ENCODE measurements at places on chromosomes 12 and 14. TPM values are rescaled to one million over a fixed set of nuclear protein-coding genes. Genes with fewer than 3 reads are reported as not detected.
A peak's percentile ranks its signal among the peaks of the same experiment; 100 is the strongest.

DNA sequence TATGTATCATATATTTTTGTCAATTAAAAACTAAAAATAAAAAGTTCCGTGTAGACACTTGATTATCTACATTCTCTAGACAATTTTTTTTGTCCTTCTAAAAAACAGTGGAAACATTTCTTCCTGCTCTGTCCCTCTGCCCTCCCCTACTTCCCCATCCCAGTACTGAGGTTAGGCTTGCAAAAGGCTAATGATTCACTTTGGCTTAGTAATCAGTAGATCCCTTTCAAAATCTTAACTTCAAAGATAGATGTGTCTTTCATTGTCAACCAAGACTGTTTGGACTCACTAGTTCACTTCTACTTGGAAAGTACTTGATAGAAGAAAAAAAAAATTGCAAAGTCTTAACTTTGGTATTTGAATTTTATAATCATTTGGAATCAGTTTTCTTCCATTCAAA is 3.8 kb downstream of the SETD3 start:
- DNase-seq, result peak; percentile 26

DNA sequence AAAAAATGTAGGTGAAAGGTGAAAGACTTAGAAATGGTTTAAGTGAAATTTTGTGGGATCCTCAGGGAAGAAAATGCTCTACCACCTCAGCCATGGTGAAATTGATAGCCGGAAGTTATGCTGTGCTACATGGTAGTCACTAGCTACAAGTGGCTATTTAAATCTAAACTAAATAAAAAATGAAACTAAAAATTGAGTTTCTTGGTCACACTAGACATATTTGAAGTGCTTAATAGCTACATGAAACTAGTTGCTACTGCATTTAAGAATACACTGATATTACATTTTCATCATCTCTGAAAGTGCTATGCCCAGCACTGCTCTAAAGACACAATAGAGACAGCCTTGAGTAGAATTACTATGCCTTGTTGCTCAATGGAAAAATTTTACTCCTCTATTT is 10.3 kb upstream of the SLCO1B3 start:
- no peak for DNase-seq

- peak; percentile 0 for DNase-seq
Measured at GRCh38 chr14:83217492-83217891, 1683.8 kb upstream of the SEL1L start.

The SELPLG gene
- total RNA-seq, result 1.5 TPM

GRCh38 chr12:20549108-20549719 is 145.9 kb upstream of the SLCO1C1 start:
- peak; percentile 68 for DNase-seq

GRCh38 chr12:87756111-87756510 is 273.1 kb downstream of the C12orf50 start:
- peak; percentile 87 for DNase-seq

DNA sequence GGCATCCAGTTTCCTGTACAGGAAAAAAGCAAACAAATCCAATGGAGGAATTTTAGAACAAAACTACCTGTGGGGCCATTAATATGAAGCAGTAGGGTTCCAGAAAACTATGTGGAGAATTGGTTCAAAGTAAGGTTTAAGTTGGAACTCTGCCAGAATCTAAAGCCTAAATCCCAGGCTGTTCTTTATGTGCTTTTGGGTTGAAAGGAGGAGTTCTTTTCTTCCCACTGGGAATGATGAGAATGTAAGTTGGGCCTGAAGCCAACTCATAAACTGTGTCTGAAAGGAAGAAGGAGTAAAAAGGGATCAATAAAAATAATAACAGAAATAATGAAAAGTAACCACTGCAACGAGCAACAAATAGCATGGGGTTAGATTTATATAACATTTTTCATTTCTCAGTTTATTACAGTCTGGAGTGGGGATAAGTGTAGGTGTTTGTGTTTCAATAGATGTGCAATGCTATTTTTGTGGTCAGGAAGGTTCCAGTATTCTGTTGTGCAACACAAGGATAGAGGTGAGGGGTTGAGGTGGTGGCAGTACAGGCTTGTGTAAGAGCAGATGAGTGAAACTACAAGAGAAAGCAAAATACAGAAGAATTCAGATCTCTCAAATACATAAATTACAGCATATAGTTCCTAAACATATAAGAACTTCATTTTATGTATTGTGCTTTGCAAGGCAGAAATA is 373.6 kb downstream of the EMP1 start:
- DNase-seq, result no peak

DNA sequence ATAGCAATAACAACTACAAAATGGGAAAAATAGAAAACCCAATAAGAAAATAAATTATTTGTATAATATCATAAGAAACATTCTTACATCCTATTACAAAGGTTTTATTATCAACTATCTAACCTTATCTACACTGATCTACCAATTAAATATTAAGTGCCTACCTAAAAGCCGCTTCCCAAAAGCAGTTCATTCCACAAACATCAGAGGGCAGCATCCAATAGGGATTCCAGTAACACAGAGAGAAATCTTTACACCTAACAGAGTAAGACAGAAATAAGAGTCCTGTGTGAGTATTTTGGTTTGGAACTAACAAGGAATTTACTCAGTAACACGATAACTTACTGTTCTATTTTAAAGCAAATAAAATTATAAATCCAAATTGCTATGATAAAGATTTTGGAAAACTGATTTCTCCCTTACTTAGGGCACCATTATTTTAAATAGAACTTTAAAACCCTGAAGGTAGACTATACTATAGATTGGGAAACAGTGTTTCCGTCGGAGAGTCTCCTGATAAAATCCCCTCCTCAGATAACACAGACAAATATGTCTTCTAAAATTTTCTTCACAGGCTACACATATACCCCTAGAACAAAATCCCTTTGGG is 15.0 kb downstream of the GXYLT1 start:
- peak; percentile 84 for DNase-seq

- DNase-seq, result peak; percentile 17
Measured at GRCh38 chr12:105359856-105360255, 29.4 kb downstream of the C12orf75 start.

The FAM186B gene
- 2.7 TPM for total RNA-seq

DNA sequence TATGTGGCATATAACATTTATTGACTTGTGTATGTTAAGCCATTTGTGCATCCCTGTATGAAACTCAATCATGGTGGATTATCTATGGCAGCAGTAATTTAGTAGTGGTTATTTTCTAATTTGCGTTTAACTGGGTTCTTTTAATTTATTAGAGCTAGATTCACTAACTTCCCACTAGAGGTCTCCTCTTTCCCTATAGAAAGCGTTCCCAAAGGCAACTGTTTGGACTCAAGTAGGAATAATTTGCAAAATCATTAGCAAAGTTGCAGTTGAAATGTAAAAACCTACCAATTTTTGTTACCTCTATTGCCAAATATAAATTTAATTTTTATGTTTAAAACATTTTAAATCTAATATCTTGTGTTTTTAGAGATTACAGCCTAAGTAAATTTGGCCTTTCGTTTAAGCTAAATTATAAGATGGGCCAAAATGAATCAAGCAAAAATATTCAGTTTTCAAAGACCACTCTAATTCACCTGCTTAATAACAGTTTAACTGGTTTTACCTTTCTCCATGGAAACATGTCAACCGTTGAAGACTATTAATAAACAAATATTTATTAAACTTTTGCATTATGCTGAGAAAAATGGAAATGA is 6.0 kb downstream of the DMAC2L start:
- peak; percentile 75 for DNase-seq

DNA sequence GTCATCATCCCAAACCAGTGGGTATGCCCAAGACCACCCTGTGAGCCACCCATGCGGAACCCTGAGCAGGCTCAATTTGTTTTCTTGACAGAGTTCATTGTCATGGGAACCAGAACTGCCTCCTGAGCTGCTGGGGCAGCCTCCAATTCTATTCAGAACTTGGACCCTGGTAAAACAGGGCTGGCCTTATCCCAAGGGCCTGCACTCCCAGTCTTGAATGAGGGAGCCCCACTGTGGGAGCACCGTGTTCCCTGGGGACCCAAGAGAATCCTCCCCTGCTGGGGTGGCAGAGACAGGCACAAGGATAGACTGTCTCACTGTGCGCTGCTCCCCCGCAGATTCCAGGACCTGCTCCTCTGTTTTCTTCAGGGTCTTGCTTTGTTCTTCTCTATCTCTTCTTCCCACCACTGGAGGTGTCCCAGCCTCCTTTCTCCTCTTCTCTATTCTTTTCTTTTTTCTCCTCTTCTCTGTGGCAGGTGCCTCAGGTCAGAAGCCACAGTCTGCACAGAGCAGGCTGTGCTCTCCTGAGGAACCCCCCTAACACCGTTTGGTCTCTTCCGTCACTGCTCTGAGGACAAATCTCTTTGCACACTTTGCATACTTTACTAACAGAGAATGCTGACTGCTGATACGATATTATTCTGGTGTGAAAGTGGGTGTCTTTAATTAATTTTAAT is 31.2 kb upstream of the CHPT1 start:
- DNase-seq, result no peak

DNA sequence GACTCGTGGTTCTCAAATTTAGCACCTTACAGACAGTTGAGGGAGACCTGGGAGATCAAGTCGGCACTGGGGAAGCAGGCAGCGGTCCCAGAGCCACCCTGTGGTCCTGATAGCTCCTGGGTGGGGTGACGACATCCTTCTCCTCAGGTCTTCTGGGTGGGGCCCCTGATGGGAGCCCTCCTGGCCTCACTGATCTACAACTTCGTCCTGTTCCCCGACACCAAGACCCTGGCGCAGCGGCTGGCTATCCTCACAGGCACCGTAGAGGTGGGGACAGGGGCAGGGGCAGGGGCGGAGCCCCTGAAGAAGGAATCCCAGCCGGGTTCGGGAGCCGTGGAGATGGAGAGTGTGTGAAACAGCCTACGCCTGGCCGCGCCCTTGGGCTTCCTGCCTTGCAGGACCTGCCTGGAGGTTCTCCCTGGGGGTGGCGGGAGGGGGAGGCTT is 2.6 kb downstream of the AQP6 start:
- no peak for DNase-seq

- peak; percentile 11 for DNase-seq
Measured at GRCh38 chr12:20264608-20265114, 103.7 kb upstream of the PDE3A start.

- no peak for DNase-seq
Measured at GRCh38 chr12:72010356-72010755, 71.7 kb downstream of the TPH2 start.

The C12orf50 gene
- not detected for total RNA-seq

- DNase-seq, result peak; percentile 40
Measured at GRCh38 chr14:68841016-68841809, 48.3 kb upstream of the ZFP36L1 start.

GRCh38 chr12:112875608-112876007 is 31.2 kb upstream of the OAS1 start:
- no peak for DNase-seq

- no peak for DNase-seq
Measured at GRCh38 chr14:65959563-65960024, 526.6 kb upstream of the CCDC196 start.

DNA sequence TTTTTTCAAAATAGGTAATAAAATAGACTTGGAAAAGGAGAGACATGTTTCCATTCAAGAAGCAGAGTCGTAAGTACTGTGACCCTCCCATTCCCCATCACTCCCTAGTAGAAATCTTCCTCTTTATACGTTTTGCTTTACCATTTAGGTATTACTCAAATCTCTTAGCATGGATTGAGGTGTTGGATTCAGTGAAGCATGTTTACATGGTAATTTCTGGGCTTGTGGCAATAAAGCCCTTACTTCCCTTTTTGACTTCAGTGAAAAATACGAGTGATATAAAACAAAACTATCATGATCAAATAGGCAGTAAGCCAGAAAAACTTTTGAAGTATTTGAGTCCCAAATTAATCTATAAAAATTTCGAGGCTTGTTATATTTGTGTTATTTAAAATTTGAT is 27.4 kb downstream of the RAB21 start:
- no peak for DNase-seq

- no peak for DNase-seq
Measured at GRCh38 chr12:52419656-52420055, 13.5 kb upstream of the KRT82 start.

DNA sequence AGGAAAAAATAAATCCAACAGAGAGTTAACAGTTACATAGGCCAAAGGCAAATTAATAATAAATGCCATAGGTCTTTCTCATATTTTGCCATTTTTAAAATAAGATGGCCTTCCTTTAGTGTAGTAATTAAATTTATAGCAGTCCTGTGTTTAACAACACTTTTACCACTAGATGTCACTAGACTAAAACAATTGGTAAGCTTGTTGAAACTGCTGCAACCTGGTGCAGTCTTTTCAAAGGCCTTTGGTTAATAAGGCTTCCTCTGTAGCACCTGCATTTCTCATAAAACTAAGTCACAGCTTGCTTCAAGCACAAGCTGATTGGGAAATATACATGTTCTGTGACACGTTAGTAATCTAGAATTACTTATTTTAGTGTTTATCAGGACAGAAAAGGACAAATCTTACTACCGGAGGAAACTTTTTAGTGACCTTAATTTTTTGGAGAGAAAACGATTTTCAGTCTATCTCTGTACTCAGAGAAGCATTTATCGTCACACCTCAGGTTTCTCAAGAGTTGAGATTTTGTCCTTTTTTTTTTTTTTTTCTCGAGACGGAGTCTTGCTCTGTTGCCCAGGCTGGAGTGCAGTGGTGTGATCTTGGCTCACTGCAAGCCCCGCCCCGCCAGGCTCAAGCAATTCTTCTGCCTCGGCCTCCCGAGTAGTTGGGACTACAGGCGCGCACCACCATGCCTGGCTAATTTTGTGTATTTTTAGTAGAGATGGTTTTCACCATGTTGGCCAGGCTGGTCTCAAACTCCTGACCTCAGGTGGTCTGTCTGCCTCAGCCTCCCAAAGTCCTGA is 20.0 kb downstream of the BORCS5 start:
- DNase-seq, result peak; percentile 89

The PTCSC3 gene
- not detected for total RNA-seq

Measured in fibroblast of the aortic adventitia (primary cell).